ENCODE measurements at places on chromosomes 6 and 20.

DNA sequence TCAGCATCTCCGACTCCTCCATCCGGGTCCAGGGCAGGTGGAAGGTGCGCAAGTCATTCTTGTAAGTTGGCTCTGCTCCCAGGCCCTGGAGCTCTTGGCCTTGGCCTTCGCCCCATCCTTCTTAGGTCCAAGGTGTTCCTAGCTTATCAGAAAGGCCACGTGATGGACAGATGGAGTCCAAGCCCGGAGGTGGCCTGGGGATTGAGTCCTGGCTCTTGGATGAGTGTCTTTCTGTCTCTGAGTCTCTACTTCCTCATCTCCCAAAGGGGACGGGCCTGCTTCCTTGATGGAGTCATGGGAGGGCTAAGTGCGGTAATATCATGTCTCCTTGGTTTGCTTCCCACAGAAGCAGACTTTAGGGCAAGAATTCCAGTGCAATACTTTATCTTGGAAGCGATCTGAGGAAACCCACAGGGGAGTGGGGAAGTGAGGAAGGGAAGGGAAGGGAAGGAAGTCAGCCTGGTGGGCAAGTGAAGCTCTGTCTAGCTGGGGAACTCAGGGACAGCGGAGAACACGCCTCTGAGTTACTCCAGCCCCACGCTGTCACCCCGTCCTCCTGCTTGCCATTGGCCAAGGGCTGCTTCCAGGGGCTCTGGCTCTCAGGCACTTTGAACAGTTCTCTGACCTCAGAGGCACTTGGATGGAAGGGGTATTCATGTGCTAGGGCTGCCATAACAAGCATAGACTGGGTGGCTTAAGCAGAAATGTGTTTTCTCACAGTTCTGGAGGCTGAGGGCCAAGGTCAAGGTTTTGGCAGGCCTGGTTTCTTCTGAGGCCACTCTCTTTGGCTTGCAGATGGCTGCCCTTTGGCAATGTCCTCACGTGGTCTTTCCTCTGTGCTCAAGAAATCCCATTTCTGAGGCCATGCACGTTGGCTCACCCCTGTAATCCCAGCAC lies 4.8 kb downstream of the LBP start:
- DNase-seq = no peak

- DNase-seq = no peak
These were observed 25.5 kb upstream of the VEGFA start for GRCh38 chr6:43744491-43744890.

DNA sequence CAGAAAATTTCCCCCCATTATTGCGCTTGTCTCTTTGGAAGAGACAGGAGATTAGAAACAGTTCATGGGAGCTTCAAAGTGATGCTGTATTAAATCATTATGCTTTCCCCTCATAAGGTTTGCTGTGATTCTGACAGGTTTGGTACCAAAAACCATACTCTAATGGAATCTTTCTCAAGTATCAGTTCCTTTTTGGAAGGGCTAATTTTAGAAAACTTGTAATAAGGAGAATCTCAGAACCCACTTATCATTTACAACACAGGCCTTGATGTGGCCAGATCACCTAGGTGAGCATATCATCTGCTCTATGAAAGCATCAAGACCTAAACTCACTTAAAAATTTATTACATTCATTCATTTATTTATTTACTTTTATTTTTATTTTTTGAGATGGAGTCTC lies 51.2 kb downstream of the TP53INP2 start:
- no peak for DNase-seq

- DNase-seq = no peak
These were observed 229.8 kb downstream of the SOD2 start for GRCh38 chr6:159463119-159463829.

DNA sequence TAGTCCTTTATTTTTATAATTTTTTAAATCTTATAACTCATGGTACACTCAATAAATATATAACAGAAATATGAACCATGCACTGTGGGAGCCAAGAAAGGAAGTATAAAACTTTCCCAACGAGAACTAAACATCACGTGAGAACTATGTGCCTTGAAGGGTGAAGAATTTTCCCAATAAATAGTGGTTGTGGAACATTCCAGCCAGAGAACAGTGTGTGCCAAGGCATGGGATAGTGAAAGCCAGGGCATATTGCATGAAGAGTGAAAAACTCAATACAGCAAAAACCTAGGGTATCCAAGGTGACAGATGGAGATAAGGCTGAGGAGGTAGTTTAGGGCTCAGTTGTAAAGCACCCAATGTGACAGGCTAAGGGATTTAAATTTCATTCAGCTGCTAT lies 86.1 kb downstream of the SIM1 start:
- no peak for DNase-seq

Data from SHP77 (cell line).